ENCODE measurements at places on chromosomes 2 and 18. TPM values are rescaled to one million over a fixed set of nuclear protein-coding genes. Genes with fewer than 3 reads are reported as not detected.

The ANKRD53 gene
- polyA plus RNA-seq = not detected

The OST4 gene
- polyA plus RNA-seq = 958 TPM

The OR6B3 gene
- polyA plus RNA-seq = not detected

The RTP5 gene
- not detected for polyA plus RNA-seq

The KCNG3 gene
- polyA plus RNA-seq = not detected

The DYNC2LI1 gene
- polyA plus RNA-seq = 7.1 TPM

The IL37 gene
- not detected for polyA plus RNA-seq

The SRD5A2 gene
- polyA plus RNA-seq = not detected
